Naive thymus-derived CD8-positive, alpha-beta T cell (primary cell): ENCODE measurements at places on chromosomes 1 and 21.
A peak's percentile ranks its signal among the peaks of the same experiment; 100 is the strongest.

DNA sequence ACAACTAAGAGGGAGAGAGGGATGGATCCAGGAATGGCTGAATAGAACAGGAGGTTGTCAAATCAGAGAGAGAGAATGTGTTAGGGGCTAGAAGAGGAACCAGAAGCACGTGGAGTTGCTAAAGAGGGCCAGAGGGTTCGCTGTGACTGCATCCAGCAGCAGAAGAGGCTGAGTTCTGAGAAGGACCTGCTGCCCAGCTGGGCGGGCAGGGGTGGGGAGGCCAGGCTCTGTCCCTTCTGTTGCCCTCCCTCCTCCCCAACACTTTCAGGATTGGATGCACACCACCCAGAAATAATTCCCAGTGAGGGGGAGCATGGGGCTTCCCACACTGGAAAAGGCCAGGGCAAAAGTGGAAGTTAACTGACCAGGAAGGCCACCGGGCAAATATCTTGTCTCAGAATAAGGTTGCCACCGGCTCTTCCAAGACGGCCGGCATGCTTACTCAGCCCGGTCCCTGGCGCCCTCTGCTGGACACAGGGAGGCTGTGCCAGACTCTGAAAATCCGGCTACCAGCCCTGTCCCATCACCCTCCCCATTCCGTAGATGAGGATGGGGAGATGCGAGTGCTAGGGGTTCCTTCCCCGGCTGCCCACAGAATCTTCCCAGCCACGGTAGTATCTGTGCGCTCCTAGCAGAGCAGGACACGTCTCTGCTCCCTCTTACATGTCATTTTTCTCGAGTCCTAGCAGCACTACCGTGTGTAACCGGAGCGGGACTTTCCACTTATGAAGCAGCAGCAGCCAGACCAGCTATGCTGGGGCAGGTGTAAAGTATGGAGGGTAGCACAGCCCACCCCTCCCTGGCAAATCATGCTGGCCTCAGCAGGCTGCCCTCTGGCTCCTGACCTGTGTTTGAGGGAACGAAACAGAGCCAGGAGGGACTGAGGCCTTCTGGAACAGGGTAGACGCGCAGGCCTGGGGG, 46.8 kb upstream of the A3GALT2 start:
- DNase-seq, result peak; percentile 81

GRCh38 chr1:173020138-173020750, 30.5 kb downstream of the TNFSF18 start:
- no peak for DNase-seq

GRCh38 chr1:23521588-23521987, 9.4 kb downstream of the E2F2 start:
- no peak for DNase-seq

DNA sequence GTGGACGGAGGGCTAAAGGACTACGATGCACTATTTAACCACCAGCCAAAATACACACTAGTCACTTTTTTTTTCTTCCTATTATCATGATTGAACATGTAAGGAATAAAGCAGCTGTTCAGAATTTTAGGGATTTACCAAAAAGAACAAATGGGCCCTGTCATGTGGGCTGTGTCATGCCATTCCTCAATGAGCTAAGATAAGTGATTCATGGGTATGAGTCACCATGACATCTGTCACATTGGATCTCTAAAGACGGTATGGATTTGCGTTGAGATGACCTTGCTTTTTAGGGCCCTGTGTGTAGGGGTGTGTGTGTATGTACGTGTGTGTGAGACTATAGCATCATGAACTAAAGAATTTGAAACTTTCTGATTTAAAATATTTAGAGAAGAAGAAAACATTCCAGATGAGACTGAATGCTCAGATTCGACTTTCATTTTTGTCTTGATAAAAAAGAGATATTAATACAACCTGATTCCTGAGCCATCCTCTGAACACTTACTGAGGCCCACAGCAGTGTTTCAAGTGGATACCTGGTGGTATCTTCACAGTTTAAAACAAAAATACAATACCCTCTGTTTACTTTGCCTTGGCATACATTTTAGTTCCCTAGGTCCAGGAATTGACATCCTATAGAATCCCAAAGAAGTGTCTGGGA, 246.1 kb upstream of the DUSP10 start:
- DNase-seq, result no peak

DNA sequence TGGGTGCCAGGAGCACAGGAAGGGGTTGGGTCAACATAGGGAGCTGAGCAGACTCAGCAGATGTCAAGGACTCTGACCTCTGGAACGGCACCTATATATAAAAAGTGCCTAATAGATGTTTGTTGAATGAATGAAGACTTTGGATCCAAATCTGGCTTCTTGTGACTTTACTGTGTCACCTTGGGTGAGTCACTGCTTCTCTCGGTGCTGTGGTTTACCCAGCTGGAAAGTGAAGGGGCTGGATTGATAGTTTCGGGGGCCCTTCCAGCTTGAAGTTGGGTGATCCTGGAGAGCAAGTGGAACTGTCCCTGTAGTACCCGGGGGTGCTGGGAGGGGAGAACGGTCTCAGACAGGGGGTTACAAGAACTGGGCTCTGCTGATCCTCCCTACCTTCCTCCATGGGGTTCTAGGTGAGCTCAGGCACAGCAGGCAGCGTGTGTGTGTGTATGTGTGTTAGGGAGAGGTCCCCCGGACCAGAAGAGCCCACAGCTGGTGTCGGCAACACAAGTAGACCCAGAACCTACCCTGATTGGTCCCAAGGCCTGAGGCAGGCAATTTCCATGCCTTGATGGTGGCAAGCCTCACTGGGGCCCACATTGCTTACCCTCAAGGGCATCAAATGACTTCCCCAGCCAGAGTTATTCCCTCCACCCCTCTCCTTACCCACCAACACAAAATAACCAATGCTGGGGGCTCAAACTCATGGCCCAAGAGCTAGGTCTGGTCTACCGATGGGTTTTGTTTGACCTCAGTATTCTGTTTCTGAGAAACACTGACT, 5.5 kb upstream of the PADI1 start:
- DNase-seq, result no peak

DNA sequence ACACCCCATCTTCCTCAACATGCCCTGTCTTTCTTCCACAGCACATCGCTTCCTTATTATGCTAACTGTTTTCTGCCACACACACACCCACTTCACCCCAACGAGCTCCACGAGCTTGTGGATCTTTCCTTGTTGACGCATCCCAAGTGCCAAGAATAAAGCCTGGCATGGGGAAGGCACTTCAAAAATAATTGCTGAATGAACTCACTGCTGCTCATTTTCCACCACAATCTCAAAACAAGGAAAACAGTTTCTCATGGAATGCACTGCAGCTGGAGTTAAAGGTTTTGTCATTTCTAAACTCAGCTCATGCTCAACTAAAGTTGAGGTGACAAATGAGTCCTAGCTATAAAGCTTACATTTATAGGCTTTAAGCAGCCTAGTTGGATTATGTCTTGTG, 86.0 kb downstream of the TIAM1 start:
- no peak for DNase-seq

GRCh38 chr1:111201275-111202090, 1.0 kb upstream of the DENND2D start:
- DNase-seq, result no peak

GRCh38 chr1:172338295-172338735, 82.2 kb upstream of the C1orf105 start:
- DNase-seq, result no peak

- no peak for DNase-seq
Measured at GRCh38 chr1:166089804-166090203, 77.0 kb downstream of the FAM78B start.

- DNase-seq, result no peak
Measured at GRCh38 chr1:24886241-24886640, 43.8 kb downstream of the RUNX3 start.

DNA sequence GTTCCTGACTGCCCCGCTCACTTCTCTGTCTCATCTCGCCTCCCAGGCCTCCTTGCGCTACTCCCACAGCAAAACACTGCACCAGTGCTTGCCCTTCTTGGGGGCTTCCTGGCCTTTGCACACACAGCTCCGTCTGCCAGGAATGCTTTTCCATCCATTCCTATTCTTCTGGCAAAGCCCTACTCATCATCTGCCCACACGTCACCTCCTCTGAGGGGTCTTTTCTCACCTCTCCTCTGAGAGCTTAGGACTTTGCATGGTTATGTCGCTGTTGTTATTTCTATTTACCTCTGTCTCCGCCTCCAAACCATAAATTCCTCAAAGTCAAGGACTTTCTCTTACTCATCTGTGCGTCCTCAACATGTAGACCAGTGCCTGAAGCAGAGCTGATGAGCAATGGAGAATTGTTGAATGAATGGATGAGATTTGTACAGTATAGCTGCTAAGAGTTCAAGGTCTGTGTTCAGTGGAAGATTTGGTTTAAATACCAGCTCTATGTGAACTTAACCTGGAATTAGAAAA, 26.4 kb upstream of the BTG2 start:
- DNase-seq, result no peak

DNA sequence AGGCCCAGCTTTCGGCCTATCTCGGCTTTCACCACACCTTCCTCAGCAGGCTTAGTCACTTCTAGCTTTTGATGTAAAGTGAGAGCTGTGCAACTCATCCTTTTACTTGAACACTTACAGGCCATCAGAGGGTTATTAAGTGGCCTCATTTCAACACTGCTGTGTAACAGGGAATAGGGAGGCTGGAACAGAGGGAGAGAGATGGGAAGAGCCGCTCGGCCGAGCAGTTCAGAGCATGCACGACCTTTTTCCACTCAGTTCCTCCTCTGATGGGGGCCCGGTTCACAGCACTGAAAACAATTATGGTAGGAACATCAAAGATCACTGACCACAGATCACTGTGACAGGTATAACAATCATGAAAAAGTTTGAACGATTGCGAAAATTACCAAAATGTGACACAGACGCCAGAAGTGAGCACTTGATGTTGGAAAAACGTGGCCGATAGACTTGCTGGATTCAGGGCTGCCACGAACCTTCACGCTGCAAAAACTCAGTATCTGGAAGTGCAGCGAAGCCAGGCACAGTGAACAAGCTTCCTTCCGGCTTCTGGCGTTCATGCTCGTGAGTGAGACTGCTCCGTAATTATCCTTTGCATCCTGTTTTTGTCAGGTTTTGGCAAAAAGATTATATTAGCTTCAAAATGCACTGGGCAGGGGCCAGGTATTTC, 28.6 kb downstream of the AGPAT3 start:
- no peak for DNase-seq
